ENCODE measurements at places on chromosomes 1 and 21.

DNA sequence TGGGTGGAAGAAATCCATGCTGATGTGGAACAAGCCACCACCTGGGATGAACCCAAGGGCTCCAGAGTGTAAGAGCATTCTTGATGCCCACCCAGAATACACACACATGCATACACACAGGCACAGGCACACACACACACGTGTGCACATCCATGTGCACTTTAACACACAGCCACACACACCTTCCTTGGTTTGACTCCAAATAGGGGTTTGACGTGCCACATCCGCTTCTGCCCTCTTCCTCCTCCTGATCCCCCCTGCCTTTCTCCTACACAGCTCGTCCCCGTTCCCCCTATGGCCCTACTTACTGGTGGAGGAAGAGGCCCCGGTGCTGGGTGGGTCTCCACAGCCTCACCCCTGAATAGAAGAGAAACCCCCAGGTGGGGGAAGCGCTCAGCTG lies 16.0 kb downstream of the SPATA21 start:
- DNase-seq: no peak

DNA sequence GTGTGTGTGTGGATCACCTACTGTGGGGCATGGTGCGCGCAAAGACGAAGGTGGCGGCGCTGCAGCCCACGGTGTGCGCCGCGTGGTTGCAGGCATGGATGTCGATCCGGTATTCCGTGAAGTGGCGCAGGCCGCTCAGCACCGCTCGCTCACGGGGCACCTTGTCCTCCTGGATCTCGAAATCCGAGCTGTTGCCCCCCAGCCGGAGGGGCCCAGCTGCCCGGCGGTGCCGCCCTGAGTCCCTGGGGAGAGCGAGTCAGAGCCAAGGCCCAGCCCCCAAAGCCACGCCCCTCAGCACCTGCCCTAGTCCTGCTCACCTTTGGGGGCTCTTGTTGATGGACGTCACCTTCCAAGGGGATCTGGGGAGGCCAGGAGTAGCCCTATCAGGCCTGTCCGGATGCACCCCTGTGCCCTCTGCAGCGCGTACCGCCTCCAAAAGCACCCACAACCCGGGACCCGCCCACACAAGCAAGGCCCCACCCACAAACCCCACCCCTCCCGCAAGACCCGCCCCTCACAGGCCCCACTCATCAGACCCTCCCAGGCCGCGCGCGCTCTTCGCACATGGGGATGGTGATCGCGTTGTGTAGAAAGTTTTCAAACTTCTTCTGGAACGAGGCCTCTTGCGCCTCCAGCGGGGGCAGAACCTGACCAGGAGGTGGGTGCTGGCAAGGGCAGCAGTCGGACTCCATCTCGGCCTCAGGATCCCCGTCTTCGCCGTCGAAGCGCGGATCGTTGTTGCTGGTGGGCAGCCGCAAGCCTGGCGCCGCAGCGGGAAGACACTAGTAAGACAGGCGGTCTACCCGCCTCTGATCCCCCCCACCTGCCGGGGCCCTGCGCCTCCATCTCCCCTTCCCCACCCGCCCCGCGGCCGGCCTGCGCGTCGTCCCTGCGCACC lies 13.6 kb downstream of the INSRR start:
- no peak for DNase-seq

DNA sequence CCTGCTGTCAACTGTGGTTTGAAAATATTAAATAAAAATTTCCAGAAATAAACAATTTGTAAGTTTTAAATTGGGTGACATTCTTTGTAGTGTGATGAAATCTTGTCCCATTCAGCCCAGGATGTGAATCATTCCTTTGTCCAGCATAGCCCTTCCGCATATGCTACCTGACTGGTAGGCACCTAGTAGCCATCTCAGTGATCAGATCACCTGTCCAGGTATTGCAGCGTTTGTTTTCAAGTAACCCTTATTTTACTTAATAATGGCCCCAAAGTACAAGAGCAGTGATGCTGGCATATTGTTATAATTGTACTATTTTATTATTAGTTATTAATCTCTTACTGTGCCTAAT lies 351.6 kb upstream of the B3GALT2 start:
- DNase-seq: peak; percentile 28

DNA sequence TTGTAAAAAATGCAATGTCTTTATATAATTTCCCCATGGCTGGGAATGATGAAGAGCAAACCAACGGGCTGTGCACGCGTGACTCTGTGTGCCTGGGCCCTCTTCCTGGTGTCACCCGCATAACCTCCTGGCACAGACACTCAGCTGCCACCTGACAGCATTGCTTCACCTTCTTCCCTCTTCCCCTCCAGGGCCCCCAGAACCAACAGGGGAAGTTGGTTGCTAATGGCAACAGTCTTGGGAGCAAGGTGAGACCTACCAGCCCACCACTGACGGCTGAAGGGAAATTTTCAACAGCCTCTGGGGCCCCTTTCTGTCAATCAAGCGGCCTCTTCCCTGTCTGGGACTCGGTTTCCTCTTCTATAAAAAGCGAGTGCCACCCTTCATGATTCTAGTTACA lies 33.2 kb downstream of the SSBP3 start:
- no peak for DNase-seq

- DNase-seq: peak; percentile 35
Measured at GRCh38 chr21:42118901-42119300, 47.8 kb downstream of the UMODL1 start.

GRCh38 chr1:14877224-14877623 lies 276.3 kb upstream of the TMEM51 start:
- DNase-seq: no peak

DNA sequence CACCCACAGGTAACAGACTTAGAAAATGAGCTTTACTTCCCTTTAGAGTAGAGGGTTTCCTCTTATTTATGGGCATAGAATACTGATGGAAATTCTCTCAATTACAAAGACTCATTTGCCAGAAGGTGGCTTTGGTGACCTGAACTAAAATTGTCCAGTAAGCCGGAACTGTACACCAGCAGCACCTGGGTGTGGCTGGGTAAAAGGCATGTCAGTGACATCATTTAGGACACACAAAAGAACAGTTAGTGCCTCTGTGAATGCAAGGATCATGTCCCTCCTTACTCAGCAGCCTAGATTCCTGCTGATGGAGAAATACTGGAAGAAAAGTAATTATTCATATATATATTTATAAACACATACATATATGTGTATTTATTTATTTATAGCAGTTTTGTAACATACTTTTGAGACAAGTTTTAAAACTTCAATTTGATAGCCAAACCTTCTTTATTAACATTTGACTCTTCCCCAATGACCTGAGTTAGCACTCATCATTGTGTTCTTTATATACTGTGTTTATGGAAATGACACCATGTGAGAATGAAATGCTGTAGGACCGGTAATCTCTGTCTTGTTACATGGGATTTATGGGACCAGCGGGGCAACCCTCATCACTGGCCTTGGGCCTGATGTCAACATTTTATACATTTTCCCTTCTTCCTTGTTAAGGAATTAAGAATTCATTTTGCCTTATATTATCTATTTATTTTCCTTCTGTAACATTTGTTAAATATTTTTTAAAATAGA lies 274.4 kb downstream of the BRINP2 start:
- no peak for DNase-seq

GRCh38 chr1:47194311-47194710 lies 4.5 kb upstream of the PDZK1IP1 start:
- DNase-seq: no peak

DNA sequence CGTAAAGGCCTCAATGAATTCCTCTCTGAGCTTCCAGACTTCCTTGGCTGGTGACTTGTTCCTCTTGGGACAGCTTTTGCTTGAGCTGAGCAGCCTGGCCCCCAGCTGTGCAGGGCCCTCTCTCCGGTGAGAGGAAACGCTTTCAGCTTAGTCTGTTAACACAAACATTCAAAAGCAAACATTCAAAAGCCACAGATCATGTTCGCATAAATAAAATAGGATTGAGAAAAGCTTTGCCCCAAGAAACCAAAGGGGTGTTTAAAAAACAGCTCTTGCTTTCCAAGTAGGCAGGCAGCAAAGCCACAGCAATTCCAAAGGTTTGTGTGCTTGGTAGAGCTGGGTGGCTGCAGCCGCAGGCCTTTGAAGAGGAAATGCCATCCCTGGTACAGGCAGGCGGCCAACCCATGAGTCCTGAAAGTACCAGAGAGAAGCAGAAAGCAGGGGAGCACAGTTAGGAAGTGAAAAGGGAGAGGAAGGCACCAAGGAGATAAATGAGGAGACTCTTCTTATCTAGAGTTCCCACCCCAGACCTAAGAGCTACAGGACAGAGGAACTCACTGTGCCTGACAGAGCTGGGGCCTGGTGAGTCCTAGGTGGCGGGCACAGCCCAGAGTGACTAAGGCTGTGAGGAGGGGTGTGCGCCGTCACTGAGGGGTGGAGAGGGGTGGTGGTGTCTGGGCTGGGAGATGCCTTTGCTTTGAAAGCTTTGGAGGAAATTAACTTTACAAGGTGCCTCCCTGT lies 48.4 kb downstream of the CCN1 start:
- DNase-seq: peak; percentile 99

- no peak for DNase-seq
Measured at GRCh38 chr1:91980663-91981062, 31.5 kb downstream of the BRDT start.

DNA sequence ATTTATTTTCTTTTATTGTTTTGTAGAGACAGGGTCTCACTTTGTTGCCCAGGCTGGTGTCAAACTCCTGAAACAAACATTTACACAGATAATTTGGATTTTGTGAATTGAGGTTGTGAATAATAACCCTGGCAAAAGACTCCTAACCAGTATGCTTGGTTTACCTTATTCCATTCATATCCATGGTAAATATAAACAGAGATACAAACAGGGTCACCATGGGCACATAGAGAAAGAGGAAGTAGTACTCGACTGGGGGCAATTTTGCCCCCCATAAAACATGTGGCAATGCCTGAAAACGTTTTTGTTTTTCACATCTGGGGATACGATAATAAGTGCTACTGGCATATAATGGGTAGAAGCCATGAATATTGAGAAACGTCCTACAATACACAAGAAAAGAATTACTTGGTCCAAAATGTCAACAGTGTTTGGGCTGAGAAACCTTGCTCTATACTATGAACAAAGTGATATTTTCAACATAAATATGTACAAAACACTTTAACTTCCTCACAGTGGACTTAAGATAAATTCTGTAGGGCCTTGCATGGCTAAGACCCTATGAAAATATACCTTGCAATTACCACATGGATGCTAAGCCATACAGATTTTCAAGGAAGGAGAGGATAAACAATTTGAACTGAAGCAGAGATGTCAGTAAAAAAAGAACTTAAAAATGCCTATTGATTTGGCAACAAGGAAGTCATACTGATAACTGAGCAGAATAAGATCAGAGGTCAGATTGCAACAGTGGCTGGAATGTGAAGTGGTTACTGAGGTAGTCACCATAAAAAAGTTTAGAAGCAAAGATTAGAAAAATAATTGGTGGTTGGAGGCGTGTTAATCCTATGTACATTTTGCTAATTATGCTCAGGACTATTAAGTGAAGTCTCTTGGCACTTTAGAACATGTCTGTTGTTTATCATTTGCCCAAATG lies 27.4 kb upstream of the ASPM start:
- DNase-seq: peak; percentile 24

GRCh38 chr1:24392982-24393650 lies 20.5 kb downstream of the STPG1 start:
- no peak for DNase-seq

GRCh38 chr1:77399250-77400086 lies 117.6 kb downstream of the AK5 start:
- DNase-seq: no peak

DNA sequence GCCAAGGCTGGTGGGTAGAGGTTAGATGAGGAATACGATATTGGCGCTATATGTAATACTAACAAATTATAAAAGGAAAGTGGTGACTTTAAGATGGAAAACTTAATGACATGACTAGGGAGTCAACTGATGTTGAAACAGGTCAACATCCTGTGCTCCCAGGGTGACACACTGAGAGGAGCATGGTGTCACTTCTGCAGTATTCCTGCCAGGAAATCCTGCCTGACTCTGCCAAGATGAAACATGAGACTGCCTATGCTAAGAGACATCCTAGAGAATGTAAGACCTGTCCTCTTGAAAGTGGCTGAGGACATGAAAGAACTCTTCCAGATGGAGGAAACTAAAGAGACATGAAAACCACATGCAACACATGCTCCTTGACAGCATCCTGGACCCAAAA lies 65.0 kb upstream of the KCND3 start:
- no peak for DNase-seq

- no peak for DNase-seq
Measured at GRCh38 chr1:232483826-232484225, 146.1 kb downstream of the SIPA1L2 start.

DNA sequence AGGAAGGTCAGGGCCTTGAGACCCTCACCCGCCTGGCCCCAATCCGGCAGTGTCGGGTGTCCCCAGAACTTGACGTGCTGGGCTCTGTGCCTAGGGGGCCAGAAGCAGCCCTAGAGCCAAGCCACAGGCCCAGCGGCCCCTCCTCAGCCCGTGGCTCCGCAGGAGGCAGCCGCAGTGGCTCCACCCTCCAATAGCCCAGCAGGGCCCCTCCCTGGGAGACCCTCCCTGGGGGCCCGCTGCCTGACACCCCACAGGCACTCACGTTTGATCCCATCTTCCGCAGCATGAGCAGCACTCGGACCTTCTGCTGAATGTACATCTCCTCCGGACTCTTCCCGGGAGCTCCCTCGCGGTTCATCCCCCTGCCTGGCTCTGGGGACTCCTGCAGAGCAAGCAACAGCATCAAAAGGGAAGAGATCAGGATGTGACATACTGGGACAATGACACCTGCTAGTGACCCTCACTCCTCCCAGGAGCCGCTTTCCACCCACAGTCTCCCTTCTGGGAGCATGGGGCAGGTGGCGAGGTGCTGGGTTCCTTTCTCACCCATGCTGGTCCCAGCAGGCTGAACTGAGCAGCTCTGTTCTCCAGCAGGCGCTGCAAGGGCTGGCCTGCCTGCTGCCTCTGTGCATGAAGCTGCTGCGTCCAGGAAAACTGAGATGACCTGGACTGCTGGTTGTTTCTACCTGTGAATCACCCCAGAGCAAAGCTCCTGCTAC lies 38.2 kb downstream of the CTNNBIP1 start:
- DNase-seq: no peak

DNA sequence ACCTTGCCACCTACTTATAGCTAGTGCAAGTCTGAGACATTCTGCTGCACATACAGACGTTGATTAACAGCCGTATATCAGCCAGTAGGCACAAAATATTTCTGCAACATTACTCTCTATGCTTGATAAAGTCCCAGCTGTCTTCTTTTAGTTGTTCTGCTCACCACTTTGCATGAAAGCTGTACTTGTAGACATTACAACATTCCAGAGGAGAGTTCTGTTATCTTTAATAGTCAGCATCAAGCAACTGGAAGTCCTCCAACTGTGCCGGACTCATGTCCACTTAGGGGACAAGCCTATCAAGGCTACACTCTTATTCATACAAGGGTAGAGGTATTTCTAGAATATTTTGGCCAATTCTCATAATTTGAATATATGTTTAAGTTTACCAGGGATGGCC lies 50.0 kb downstream of the CACHD1 start:
- DNase-seq: no peak

DNA sequence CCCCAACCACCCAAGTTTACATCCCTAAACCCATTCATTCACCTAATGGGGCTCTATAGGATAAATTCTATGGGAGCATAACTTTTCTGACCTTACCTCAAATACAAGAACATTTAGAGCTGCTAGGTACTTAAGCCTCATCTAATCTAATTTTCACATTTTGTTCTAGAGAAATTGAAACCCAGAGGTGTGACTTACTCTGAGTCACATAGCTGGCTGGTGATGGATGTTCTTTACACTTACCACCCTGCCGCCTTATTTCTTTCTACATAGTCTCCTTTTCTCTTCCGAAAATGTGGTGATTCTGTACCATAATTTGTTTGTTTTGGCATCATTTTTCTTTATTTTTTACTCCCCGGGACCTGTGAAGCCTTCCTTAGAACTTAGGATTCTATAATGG lies 20.3 kb downstream of the TIPRL start:
- no peak for DNase-seq

- DNase-seq: no peak
Measured at GRCh38 chr1:7366286-7366954, 404.7 kb upstream of the VAMP3 start.
